ENCODE measurements at places on chromosomes 4 and X. TPM values are rescaled to one million over a fixed set of nuclear protein-coding genes. Genes with fewer than 3 reads are reported as not detected.

GRCh38 chr4:26257850-26258249 is 63.0 kb upstream of the RBPJ start:
- DNase-seq, result no peak

DNA sequence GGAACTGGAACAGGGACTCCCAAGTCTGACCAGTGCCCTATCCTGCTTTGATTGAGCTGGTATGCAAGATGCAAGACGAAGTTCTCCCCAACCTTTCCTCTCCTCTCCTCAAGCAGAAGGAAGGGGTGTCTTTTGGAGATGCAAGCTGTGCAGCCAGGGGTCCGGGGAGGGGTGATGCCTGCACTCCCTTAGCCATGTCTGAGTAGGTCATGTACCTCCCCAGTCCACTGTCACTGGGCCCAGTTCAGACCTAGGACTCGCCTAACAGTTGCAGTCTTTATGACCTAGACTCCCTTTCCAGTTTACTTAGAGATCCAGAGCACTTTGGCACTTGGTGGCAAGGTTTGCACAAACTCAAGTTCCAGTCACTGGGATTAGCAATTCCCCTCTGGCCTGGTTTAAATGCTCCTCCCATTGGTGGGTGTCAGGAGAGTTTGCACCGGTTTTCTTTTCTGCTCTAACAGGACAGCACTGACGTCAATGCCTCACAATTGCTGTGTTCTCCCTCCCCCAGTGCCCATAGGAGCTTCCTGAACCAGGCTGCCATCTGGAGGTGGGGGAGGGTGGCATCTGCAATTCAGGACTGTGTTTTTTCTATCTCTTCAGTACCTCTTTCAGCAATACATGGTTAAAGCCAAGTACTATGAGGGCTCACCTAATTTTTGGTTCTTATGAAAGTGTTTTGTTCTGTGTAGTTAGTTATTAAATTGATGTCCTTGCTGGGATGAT is 782.2 kb downstream of the ARAP2 start:
- no peak for DNase-seq

DNA sequence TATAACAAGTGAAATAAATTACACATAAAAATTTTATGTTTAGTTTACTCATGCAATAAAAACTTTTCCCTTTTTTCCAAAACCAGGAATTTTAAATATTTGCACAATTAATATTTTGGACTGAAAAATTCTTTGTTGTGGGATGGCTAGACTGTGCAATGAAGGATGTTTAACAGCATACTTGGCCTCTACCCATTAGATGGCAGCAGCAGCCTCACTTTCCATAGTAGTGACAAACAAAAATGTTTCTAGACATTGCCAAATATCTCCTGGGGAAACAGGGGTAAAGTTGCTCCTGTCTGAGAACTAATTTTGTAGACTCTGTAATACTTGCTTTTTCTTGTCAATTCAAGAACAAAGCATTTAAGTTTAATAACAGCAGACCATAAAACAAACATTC is 49.8 kb downstream of the SCLT1 start:
- no peak for DNase-seq

TEC gene
- total RNA-seq, result 3.2 TPM

DNA sequence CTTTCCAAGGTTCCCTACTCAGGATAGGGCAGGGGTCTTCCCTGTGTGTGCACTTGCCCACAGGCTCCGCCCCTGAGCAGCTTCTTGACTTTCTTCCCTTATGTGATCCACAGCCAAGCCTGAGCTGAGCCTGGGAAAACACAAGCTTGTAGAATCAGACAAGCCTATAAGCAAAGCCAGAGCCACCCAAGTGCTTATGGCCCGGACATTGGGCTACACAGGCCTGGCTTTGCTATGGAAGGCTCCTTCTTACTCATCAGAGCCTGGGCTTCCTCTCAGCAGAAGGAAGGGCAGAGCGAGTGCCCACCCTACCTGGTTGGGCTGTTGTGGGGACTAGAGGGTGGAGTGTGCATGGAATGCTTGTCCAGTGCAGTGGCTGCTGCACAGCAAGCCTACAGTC is 1.3 kb upstream of the TNIP2 start:
- DNase-seq, result no peak

DNA sequence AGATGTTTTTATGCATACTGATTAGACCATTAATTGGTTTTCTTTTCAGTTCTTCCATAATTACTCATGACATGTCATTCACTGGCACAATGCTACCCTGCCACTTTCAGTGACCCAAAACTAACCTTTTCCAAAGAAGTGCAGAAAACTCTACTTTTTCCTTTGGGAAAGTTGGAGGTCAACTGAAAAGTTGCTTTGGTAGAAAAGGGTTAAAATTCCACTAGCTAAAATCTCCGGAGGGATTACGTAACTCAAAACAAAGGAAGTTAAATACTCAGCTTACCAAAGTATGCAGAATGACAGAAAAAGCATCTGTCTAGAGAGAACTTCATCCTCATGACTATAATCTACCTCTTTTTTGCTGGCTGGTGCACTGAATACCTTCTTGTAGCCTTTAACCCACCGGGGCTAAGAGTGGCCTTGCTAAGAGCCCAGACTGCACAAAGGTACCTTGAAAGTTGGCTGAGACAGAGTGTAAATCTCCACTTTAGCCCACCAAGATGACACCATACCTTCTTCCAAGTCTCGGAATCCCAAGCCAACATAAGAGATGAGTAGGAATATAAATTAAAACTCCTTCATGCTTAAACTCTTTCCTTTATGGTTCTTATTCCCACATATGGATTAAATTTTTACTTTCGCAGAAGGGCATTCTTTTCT is 1099.5 kb upstream of the INTU start:
- no peak for DNase-seq

GRCh38 chr4:82282875-82283274 is 90.9 kb downstream of the HNRNPD start:
- no peak for DNase-seq

WNK3 gene
- total RNA-seq, result 13.7 TPM

- no peak for DNase-seq
Observed at GRCh38 chrX:105282077-105282476, 61.6 kb upstream of the TEX13A start.

FAM9C gene
- not detected for total RNA-seq

All from left lobe of liver (tissue), 2 donors.